ENCODE measurements at places on chromosomes 2 and 18.

GRCh38 chr2:152242787-152243472 is 67.4 kb upstream of the STAM2 start:
- DNase-seq, result no peak

DNA sequence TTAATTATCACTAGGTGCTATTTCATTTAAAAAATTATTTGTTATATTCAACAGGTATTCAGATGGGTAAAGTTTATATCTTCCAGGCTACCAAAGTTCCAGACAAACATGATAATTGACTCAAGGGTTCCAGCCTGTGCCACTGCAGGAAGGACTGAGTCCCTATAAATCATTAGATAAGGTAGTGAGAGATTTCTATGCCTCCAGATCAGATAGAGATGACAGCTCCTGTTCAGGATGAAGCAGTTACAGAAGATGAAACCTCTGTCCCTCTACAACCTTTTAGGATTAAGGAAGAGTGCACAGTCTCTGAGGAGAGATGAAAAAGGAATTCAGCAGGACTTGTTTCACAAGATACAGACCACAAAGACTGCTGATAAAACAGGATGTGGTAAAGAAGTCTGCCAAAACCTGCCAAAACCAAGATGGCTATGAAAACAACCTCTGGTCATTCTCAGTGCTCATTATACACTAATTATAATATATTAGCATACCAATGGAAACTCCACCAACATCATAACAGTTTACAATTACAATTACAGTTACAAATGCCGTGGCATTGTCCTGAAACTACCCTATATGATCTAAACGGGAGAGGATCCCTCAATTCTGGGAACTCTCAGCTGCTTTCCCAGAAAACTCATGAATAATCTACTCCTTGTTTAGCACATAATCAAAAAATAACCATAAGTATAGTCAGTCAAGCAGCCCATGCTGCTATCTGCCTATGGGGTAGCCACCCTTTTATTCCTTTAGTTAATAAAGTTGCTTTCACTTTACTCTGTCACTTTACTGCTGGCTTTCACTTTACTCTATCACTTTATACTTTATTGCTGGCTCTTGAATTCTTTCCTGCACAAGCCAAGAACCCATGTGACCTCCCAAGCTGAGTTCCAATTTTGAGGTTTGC is 288.5 kb downstream of the PDE11A start:
- no peak for DNase-seq

- no peak for DNase-seq
Observed at GRCh38 chr2:224094413-224094812, 55.3 kb upstream of the SERPINE2 start.

DNA sequence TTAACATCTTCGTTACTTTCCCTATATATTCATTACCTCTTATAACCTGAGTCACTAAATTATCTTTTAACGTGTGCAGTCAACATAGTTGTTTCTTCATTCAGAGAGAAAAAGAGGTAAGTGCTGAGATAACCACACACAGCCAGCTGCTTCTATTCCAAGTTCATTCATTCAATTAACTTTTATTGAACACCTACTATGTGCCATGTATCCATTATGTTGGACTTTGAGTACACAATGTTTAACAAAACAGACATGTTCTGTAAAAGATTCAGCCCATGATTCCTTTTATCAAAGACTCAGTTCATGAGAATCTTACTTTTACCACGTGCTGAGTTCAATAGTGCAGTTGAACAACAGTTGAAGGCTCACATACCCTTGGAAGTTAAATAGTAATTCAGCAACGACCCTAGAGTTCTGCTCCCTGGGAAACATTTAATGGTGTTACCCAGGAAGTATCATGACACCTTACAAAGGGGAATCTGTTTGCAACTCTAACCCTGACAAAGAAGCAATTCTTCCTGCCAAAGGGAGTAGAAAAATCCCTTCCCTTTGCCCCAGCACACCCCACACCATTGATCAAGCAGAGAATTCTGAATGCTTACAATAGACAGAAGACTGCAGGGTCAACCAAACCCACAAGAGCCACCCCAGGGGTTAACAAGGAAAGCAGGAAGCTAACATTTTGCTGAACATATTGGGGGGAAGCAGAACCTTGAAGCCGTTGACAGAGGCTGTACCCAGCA is 595.8 kb downstream of the STK39 start:
- no peak for DNase-seq

DNA sequence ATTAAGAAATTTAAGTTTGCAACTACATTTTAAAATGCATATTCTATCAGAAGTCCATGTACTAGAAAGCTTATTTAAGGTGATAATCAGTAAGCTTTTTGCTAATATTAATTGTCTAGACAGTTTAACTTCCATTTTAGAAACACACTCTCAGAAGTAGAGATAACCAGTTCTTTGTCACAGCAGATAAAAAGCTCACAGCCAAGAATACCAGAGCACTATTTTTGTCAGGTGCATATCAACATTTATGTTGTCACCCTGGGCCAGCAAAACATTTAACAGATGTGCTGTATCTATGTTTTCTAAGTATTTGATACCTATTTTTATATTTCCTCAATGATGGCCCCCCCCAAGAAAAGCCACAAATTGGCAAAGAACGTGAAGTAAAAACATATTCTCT is 192.6 kb downstream of the ERBB4 start:
- DNase-seq, result no peak

- DNase-seq, result no peak
Observed at GRCh38 chr2:227848146-227848545, 23.3 kb upstream of the DAW1 start.

DNA sequence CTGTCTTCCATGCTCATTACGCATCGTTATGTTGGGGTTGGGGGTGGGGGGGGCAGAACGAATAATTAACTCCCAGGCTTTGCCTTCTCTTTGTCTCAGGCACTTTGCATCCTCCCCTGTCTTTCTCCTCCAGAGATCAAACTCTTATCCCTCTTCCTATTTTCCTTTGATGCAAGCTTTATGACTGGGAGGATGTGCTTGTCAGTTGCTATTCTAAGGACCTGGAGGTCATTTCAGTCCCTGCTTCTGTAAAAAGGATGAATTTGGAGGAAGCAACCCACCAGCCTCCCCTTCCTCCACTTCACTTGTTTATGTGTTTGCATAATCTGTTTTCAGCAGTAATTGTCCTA is 87.5 kb downstream of the ZCCHC2 start:
- no peak for DNase-seq

GRCh38 chr2:238638100-238638981 is 209.5 kb upstream of the TWIST2 start:
- no peak for DNase-seq

DNA sequence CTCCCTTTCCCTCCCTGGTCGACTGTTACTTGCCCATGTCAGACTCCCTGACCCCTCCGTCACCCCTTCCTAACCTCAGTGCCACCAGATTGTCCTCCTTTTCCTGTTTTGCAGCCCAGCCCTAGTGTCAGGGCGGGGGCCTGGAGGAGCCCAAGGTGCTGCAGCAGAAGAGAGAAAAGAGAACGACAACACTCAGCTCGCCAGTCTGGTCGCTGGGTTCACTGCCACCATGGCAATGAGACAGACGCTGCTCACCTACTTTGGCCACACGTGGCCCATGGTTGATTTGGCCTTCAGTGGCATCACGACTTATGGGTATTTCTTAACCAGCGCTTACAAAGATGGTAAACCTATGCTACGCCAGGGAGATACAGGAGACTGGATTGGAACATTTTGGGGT is 108.4 kb upstream of the RMDN2 start:
- no peak for DNase-seq

GRCh38 chr18:45657357-45658335 is 42.4 kb downstream of the SLC14A2 start:
- no peak for DNase-seq

- DNase-seq, result no peak
Observed at GRCh38 chr2:239819091-239819973, 205.8 kb downstream of the NDUFA10 start.

DNA sequence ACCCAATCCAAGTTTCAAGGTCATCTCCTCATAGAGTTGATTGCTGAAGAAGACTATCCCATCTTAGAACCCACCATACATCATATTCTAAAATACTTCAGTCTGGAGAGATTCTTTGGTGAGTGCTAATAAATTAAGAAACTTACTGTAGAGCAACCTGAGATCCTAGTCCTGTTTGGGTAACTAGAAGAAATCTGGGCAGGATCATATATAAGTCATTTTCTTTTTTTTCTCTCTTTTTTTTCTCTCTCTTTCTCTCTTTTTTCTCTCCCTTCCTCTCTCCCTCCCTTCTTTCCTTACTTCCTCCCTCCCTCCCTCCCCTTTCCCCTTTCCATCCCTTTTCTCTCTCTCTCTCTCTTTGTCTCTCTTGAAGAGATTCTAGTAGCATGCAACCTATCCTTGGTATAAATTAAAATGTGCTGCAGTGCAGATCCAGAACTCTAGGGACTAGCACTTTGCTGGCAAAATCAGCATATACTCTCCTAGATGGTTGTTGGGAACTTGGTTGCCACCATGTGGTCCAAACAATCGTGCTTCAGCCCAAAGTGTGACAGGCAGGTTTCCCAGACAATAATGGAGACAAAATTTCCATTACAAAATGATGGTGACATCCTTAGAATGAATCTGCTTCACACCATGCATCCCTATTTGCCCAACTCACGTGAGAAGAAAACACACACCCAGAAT is 399.4 kb upstream of the CELF4 start:
- no peak for DNase-seq

DNA sequence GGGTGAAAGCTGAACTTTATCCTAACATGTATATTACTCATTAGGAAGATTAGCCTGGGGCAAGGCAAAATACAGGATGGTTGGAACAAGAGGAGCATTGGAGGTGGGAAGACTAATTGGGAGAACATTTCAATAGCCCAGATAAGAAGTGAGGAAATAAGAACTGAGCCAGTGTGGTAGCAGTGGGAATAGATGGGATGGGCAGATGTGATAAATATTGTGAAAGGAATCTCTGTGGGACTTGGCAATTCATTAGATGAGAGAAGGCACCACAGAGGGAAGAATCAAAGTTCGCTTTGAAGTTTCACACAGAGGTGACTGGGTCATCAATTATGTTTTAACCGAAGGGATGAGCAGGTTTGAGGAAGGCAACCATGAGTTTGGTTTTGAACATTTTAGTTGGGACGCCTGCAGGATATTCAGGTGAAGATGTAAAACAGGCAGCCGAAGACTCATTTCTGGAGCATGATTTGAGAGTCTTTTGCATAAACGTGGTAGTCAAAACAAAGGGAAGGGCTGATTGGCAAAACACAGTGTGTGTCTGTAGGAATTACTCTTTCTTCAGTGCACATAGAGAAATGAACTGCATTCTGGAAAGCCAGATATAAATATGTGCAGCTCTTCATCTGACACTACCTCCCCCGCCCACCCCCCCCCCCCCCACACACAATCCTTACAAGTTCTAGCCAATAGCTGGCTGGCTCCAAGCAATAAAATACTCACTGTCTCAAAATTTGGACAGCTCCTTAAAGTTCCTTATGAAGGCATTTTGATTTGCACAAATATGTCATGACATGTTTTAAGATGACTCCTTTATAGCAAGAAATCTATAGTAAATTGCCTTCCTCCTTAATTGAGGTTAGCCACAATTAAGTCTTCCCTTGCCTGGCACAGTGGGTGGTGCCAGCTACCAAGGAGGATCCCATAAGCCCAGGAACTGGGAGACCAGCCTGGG is 1.9 kb upstream of the SLC1A4 start:
- peak; percentile 29 for DNase-seq

- DNase-seq, result no peak
Observed at GRCh38 chr2:46923041-46923528, 7.5 kb upstream of the MCFD2 start.

GRCh38 chr2:234076451-234076850 is 25.9 kb downstream of the SPP2 start:
- DNase-seq, result no peak

DNA sequence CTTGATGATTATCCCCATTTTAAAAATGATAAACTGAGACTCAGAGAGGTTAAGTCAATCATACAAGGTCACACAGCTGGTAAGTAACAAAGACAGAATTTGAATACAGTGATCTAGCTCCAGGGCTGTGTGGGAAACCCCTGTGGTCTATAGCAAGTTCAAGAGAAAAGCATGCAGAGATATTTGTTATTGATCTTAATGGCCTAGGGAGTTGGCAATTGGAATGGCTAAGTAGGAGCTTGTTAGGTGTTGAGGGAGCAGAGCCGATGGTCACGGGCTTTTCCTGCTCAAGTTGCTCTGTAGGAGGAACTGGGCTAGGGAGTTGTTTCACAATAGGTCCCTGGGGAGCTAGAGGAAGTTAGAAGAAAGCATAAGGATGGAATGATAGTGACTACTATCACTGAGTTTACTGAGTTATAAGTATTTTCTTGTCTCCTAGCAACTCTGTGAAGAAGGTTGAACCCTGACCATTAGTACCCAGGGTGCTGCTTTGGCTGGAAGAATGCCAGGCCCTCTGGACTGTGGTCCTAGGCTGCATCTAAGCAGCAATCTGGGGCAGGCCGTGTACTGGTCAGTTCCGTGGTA is 30.0 kb downstream of the RNF125 start:
- no peak for DNase-seq

DNA sequence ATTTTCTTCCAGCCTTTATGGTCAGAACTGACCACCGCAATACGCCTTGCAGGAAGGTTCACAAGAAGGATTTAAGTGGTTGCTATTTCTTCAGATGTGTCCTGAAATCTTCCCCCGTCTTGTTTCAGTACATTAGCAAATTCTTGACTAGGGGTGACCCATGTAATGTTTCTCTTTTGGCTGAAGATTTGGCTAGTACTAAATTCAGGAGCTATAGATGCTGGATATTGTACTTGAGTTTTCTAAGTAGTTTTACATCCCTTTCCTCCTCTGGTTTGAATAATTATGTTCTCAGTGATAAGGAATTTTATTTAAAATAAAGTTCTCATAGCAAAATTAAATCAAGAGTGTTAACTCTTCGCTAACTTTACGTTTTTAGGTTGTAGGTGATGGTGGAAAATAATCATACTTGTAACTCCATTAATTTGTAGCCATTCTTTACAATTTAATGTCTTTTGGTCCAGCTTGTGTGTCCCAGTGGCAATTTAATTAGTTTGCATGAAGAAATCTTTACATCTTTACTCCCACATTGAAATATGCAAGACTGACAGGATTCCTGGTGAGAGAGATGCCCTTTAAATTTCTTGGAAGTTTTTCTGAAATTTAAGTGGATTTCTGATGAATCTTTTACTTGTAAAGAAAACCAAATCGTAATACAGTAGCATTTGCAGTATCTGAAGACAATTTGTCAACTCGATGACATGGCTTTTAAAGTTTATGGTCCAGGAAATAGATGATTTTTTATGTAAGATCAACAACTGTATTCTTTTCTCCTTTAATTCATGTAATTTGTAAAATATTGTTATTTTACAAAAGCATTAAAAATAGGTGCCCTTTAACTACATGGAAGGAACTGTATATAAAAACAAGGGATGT is 2.8 kb downstream of the PHLPP1 start:
- no peak for DNase-seq

- no peak for DNase-seq
Observed at GRCh38 chr2:231612109-231612455, 19.4 kb downstream of the TEX44 start.

GRCh38 chr18:55139307-55139706 is 180.0 kb upstream of the CCDC68 start:
- no peak for DNase-seq

- DNase-seq, result no peak
Observed at GRCh38 chr2:205139822-205140463, 542.4 kb upstream of the NRP2 start.
